ENCODE measurements at places on chromosomes 2 and 18. TPM values are rescaled to one million over a fixed set of nuclear protein-coding genes. Genes with fewer than 3 reads are reported as not detected.

FSIP2 gene
- 0.54 TPM for total RNA-seq

DNA sequence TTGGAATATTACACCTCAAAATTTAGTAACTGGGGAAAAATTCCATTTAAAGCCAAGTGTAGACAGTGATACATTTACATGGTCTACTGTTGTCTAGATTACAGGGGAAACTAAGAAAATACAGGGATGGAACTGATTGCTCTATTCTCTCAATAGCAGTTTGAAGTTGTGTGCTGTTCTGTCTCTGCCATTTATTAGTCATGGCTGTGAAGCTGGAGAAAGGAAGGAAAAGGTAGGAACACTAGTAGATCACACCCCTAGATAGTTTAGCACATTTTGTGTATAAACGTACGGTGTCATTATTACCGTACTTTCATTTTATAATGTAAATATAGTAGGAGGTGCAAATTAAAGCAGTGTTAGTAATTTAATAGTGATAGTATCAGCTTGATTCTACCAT is 170.5 kb downstream of the PHLPP1 start:
- DNase-seq, result no peak

DNAJC5G gene
- 1.7 TPM for total RNA-seq

GRCh38 chr2:132465917-132466316 is 49.3 kb downstream of the GPR39 start:
- DNase-seq, result no peak

- no peak for DNase-seq
Observed at GRCh38 chr2:82089518-82089917, 1785.0 kb upstream of the LRRTM1 start.

- no peak for DNase-seq
Observed at GRCh38 chr2:71704688-71705087, 251.3 kb downstream of the DYSF start.

GRCh38 chr2:169664600-169664977 is 29.6 kb downstream of the CFAP210 start:
- no peak for DNase-seq

EVA1A gene
- total RNA-seq, result not detected

BMP10 gene
- total RNA-seq, result not detected

GRCh38 chr2:100959225-100959880 is 42.7 kb upstream of the RPL31 start:
- peak; percentile 30 for DNase-seq

SOX11 gene
- total RNA-seq, result 3.1 TPM

GRCh38 chr18:72673242-72673641 is 129.1 kb upstream of the CBLN2 start:
- no peak for DNase-seq

DNA sequence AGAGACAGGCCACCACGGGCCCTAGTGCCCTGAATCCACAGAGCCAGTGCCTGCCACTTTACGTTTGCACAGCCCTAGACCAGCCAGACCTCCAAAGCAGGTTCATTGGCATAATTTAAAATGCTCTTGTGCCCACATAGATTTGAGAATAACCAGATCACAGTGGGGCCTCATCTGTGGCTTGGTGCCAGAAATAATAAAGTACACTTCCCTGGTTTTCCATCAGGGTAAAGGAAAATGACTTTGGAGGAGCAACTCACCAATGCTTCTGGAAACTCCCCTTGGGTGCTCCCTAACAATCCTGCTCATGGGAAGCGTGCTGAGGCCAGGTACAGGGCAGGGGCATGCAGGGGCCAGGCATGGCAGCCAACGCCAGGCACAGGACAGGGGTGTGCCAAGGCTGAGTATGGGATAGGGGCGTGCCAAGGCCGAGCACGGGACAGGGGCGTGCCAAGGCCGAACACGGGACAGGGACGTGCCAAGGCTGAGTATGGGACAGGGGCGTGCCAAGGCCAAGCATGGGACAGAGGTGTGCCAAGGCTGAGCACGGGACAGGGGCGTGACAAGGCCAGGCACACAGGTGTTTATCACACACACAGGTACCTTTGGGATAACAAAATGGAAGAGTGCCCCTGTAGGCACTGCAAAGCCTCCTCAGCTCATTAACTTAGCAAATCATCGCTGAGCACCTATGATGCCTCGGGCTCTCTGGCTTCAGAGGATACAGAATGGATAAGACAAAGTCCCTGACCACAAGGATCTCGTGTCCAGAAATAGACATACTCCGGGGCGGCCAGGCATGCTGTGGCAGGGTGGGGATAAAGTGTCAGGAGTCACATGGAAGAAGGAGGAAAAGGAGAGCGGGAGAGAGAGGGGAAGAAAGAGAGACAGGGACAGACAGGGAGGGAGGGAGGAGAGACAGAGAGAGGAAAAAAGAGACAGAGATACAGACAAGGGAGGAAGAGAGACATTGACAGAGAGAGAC is 334.7 kb downstream of the EIPR1 start:
- no peak for DNase-seq

DNA sequence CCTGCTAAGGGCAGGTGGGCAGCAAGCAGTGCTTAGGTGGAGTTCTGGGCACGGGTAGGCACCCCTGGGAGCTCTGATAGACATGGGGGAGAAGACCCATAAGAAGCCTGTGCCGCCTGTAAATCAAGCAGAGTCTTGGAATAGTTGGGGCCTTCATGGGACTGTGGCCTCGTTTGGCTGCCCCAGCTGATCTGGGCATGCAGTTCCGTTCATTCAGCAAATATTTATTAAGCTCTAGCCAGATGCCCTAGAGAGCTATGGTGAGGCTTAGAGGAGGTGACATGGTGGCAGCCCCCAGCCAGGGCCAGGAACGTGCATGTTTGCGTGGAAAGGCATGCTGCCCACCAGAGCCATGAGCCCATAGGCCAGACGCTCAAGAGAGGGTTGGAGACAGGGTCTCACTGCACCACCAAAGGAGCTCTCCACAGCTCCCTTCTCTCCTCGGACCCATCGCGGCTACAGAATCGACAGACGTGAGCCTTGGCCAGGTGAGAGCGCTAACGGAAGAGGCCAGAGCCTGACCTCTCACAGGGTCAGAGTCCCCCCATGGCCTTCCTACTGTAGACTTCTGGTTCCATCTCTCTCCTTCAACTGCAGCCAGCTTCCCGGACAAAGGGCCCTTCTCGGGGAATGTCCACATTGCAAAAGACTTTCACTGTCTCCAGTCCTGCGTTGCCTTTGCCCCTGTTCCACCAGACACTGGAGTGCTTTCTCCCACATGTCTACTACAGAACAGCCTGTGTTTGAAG is 135.7 kb downstream of the INHBB start:
- DNase-seq, result peak; percentile 39

GRHL1 gene
- 4.2 TPM for total RNA-seq

DNA sequence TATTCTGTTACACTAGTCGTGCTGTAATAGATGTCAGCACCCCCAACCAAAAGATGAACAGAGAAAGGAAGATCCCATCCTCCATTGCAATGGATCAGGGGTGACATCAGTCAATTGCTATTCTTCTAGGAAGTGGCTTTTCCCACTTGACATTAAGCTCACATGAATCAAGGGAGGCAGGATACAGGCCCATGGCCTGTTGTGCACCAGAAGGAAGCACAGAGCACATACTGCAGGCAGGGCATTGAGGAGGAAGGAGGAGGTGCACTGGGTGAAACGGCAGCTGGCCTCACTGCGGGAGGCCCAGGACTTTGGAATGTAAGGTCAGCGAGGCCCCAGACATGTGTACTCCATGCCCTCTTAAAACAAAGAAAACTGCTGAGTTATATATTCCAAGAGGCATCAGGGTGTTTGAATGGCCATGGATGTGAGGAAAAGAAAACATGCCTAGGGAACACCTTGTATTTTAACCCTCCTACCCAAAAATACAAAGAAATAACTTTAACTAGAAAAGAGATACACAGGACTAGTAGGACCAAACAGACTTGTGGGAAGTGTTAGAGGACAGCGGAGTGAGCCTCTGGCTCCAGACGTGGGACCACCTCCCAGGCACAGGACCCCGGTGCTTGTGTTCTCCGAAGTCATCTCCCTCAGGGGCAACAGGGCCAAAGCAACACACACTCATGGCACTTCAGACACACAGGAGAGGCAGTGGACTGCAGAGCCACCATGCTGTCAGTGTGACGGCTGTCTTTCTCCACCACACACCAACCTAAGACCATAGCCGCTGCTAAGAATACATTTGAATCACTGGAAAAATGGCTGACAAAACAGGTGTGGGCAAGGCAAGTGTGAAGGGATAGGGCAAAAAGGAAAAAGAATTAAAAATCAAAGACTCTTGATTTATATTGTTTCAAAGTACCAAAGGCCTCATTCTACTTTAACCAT is 51.4 kb upstream of the RIOK3 start:
- DNase-seq, result no peak

DNA sequence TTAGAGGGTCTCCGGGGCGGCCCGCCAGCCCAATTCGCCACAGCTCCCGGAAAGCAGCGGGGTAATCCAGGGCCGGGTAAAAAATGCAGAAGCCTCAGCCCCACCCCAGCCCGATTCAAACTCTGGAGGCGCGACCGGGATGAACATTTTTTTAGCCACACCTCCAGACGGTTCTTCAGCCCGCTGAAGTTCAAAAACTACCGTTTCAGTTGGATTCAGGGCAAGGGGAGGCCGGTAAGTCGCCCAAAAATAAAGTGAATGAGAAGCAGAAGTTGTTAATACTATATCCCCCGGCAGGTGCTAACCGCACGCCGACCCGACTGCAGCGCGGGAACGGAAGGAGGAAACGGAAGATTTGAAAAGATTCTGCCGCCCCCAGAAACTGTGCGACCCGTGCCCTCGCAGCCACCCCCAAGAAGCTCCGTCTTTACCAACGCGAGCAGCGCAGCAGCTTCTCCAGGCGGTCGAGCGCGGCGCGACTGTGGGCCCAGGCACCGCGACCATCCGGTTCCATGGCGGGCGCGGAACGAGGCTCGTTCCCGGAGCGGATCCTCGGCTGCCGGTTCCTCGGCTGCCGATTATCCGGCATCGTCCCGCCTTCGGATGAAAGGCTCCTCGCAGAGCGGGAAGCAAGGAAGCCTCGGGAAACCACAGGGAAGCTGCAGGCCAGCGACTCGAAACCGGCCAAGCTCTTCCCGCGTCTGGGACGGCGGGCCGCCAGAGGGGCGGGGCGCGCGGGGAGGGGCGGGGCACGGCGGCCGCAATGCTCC is at the start of gene BARD1:
BARD1 (minus strand) TSS at position 703 of the 770 bp plus-strand sequence; CDS start at position 589, 114 bp downstream.
- peak; percentile 75 for DNase-seq

All from sigmoid colon (tissue), 7 donors.